SK-N-SH treated with all-trans-retinoic acid at 6 μM for 48 hours (cell line): ENCODE measurements at places on chromosomes 13 and 19.

DNA sequence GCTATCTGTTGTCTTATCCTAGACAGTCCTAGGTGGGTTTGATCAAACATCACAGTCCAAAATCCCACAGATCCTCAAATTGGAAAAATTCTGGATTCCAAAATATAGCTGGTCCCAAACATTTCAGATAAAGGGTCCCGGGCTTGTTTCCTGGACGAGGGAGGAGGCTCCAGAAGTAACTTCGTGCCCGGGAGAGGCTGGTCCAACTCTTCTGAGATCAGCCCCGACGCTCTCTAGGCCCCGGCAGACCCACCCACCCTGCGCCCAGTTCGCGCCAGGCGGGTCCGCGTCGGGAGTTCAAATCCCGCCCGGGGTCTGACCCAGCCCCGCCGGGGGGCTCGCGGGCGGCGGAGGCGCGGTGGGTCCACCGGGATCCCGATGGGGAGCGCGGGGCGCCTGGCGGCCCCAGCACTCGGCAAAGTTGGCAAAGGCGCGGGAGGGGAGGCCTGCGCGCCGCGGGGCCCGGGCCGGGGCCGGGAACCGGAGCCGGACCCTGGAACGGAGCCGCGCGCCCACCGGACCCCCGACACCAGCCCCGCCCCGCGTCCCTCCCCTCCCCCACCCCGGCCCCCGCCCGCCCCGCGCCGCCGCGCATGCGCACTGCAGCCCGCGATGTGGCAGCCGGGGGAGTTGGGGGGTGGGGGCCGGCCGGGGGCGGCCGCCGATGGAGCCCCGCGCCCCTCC, 513 bp downstream of the MIER2 start:
- peak; percentile 54 for ATAC-seq

DNA sequence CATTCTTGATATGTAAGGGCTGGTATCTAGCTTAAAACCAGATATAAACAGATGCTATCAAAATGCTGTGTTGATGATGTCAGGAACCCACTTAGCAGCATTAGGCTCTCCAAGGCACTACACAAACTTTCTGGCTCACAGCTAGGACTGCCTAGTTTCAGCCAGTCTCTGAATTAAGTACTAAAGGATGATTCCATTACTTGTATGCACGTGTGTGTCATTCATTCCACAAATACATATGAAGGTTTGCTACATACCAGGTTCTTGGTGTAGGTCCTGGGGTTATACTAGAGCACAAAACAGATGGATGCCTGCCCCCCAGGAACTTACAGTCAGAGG, 151.5 kb downstream of the RGCC start:
- peak; percentile 67 for ATAC-seq

GRCh38 chr13:37560526-37560925, 38.0 kb downstream of the POSTN start:
- no peak for ATAC-seq

DNA sequence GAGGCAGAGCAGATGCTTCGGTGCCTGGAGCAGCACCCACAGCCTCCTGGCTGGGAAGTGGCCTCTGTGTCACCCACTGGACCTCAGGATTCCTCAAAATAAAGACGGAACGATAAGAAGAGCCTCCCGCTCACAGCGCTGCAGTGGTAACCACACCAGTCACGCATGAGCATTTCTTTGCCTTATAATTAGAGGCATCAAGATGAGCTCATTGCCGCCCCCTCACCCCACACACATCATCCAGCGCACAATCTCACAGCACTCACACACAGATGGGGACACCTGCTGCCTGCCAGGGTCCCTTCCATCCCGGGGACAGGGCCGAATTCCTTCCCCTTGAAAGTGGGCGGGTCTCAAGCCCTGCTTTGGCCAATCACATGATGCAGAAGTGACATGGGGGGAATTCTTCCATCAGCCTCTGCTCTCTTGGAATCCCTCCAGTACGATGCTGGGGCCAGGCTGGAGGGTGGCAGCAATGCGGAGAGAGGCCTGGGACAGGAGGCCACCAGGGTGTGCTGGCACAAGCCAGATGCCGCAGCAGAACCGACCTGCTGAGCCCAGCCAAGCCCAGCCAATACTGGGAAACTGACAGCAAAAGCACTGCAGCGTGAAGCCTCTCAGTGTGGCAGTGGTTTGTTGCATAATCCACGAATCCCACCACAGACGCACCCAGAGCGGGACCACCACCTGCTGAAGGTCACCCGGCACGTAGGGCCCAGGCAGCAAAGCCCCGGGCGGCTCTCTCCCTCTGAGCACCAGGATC, 16.0 kb downstream of the PIP5K1C start:
- no peak for ATAC-seq

GRCh38 chr19:12792051-12792852, 966 bp downstream of the JUNB start:
- ATAC-seq = no peak

- ATAC-seq = no peak
These were observed 2.4 kb downstream of the KANK2 start for GRCh38 chr19:11194656-11195558.

- peak; percentile 77 for ATAC-seq
These were observed 416 bp upstream of the DOCK9 start for GRCh38 chr13:98978280-98978679.

DNA sequence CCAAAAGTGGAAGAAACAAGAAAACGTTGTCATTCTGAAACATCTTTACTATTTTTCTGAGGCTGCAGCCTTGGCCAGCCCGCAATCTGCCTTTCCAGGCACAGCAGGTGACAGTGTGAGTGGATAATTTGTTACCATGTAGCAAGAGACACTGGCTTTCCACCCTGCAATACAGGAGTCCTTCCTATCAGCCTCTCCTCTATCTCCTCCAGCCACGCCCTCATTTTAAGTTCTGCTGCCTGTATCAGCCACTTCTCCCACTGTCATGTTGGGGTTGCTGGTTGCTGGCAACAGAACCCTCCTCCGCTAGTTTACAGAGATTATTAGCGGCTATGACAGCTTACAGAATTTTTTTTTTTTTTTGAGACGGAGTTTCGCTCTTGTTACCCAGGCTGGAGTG, 7.7 kb upstream of the LGALS7 start:
- no peak for ATAC-seq

DNA sequence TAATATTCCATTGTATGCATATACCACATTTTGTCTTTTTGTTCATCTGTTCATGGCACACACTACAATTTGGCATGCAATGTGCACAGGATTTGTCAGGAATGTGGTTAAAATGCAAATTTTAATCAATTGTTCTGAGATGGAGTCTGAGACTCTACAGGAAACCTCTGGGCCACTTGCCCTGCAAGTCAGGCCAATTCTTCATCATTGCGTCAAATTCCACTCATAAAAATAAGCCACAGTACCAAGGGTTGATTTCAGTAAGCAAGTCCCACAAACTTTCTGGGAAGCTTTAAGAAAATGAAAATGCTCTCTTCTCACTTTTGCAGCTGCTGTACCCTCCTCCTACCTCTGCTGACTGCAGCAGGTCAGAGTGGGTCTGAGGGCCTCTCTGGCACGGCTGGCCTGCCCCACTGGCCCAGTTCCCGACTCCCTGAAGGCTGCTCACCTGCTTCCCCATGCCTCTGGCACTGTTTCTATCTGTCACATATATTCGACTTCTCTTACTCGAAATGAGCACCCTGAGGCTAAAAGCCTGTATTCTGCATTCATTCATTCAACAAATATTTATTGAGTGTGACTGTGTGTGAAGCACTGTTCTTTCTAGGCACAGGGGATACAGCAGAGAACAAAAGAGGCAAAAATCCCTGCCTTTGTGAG, 83.8 kb upstream of the WASF3 start:
- no peak for ATAC-seq

- no peak for ATAC-seq
These were observed 14.3 kb downstream of the ZBTB7A start for GRCh38 chr19:4052114-4052992.

DNA sequence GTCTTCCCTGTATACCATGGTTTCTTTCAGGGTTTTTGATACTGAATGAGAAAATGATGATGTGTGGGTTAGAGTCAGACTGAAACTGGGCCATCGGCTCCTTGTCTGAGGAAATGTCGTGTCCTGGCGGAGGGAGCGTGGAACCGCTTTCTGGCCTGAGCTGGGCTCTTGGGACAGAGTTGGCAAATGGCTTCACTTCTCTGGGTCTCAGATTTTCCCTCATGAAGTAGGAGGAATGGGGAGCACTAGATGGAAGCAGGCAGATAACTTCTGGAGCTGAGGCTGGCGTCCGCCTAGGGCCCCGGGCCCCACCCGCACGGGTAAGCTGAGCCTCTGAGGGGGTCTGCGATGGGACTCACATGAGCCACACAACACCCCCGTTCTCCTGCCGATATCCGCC, 133.3 kb upstream of the WASF3 start:
- no peak for ATAC-seq

GRCh38 chr13:110067355-110068175, 239.4 kb downstream of the COL4A1 start:
- no peak for ATAC-seq

- ATAC-seq = no peak
These were observed 9.5 kb upstream of the PLEKHF1 start for GRCh38 chr19:29655648-29656335.

- ATAC-seq = no peak
These were observed 1.6 kb upstream of the EGLN2 start for GRCh38 chr19:40797166-40797962.

GRCh38 chr13:65064967-65065366, 2165.2 kb downstream of the PCDH9 start:
- no peak for ATAC-seq

DNA sequence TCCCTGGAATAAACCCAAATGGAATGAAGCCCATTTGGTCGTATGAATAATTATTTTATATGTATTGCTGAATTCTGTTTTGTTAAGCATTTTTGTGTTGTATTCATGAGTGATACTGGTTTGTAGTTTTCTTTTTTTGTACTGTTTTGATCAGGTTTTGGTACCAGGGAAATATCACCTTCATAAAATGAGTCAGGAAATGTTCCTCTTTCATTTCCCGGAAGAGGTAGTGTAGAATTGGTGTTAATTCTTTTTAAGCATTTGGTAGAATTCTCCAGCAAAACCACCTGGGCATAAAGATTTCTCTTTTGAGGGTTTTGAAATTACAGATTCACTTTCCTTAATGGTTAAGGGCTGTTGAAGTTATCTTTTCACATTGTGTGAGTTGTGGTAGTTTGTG, 13.3 kb downstream of the SPATA13 start:
- ATAC-seq = no peak

- ATAC-seq = no peak; the same call in 2 of the 3 replicates
These were observed 3.1 kb upstream of the GRK1 start for GRCh38 chr13:113663934-113664333.

GRCh38 chr13:109816808-109817203, 30.4 kb upstream of the IRS2 start:
- ATAC-seq = peak; percentile 65

DNA sequence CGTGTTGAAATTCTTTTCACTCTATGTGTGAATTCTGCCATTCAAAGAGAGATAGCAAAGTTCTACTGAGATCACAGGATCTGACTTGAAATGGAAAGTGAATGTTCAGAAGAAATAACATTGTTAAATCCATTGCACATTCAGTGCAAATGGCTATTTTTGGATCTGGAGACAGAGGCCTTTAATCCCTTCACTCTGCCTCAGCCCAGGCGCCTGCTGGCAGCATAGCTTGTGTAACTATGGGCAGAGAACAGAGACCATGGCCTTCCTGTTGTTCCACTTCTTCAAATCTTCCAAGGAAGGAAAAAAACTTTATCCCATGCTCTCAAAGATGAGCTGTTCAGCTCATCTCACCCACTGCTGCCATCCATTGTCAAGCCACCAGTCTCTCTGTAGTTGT, 265.4 kb downstream of the LMO7 start:
- no peak for ATAC-seq

GRCh38 chr13:63938851-63939250, 2523.2 kb upstream of the PCDH20 start:
- ATAC-seq = no peak

DNA sequence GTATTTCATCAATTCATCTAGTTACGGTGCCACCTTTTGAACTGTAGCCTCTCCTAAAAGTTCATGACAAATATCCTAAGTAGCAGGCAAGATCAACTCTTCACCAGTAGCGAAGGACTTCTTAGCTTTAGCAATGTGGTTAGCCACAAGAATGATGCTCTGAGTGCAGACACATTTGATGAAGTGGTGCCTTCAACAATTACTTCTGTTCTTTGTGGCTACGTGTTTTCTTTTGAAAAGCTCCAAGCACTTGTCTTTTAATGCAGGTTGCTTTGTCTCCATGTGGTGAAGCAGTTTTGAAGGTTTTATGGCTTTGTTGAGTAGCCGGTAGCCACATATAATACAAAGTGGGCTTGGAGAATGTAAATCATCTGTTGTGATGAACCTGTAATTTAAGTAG, 194.7 kb downstream of the B3GLCT start:
- no peak for ATAC-seq
